ENCODE measurements at places on chromosomes 2 and 18.

- DNase-seq: no peak
These were observed 225.7 kb downstream of the ACKR3 start for GRCh38 chr2:236795169-236795860.

- DNase-seq: no peak
These were observed 33.8 kb upstream of the STK17B start for GRCh38 chr2:196205011-196205766.

DNA sequence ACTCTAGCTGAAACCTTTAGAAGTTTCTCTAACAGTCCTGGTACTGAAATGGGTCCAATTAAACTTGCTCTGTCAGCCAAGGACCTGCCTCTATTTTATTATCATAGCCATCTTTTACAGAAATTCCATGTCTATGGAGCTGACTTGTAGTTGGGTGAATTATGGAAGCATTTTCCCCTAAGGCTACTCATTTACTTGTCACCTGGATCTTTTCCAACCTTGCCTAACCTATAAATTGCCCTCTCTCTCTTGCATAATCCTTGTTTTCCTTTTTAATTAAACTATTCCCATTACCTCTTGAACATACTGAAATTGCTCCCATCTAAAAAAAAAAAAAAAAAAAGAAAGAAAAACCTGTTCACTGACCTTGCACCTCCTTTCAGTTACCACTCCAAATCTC is 74.6 kb upstream of the DOK6 start:
- DNase-seq: no peak

DNA sequence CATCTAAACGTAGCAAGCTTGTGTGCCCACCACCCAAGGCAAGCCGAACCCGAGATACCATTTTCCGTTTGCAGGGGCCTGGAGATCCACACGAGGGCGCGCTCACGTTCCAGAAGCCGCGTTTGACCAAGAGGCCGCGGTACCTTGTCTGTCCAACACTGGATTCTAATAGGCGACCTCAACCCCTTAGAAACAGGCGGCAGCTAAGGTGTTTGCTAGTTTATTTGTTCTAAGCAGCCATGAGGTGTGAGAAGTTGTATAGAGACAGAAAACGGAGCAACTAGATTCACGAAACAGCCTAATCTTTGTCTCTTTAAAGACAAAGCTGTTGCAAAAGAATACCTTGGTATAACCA is 4.2 kb downstream of the HOXD11 start:
- DNase-seq: no peak

- DNase-seq: no peak
These were observed 6.0 kb downstream of the COMMD1 start for GRCh38 chr2:61911510-61911909.

DNA sequence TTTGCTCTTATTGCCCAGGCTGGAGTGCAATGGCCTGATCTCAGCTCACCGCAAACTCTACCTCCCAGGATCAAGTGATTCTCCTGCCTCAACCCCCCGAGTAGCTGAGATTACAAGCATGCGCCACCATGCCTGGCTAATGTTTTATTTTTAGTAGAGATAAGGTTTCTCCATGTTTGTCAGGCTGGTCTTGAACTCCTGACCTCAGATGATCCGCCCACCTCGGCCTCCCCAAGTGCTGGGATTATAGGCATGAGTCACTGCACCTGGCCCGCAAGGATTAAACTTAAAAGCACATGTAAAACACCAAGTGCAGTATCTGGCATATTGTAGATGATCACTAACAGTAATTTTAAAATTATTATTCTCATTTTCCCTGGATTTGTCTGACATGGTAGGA is 72.9 kb downstream of the C1QL2 start:
- no peak for DNase-seq

- DNase-seq: no peak
These were observed 230.7 kb downstream of the MYO3B start for GRCh38 chr2:170408461-170409163.

- no peak for DNase-seq
These were observed 26.2 kb downstream of the CYP27C1 start for GRCh38 chr2:127193967-127194280.
